NCI-H1417 treated with DMSO at 0.1 percent for 48 hours (cell line): ENCODE measurements at places on chromosomes 7 and 10.

GRCh38 chr10:17076626-17077345 is 52.8 kb downstream of the CUBN start:
- DNase-seq = no peak

DNA sequence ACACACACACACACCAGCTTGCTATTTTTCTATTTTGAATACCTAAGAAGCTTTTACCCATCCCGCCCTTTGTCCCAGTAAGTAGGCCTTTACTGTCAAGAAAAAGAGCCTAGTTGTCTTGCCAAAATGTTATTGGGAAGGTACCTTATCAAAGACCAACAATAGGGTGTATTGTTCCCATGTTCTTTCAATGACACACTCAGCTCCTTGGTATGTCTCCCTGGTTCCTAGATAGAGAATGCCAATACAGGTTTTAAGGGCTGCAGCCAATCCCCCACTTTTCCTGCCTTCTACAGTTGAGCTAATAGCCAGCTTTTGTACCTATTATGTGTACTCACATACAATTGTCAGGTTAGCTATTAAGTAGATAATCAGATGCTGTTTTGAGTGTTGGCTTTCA is 92.0 kb upstream of the LRRTM3 start:
- DNase-seq = no peak

DNA sequence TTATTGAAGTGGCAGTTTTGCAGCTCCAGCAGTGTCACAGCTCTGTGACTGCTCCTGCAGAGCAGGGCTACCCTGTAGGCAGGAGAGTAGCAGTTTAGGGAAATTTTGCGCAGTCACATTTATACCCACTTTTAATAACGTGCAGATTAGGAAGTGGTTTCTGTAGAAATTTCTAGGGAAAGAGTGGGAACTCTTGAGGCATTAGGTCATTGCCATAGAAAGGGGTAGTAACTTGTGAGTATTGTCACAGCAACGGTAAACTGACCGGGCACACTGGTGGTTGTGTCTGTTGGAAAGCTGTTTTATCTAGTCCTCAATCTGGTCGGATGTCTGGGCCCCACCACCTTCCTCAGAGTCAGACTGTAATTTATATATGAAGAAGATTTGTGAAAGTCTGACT is 51.9 kb downstream of the CDC14C start:
- no peak for DNase-seq

- no peak for DNase-seq
These were observed 52.7 kb downstream of the DENND11 start for GRCh38 chr7:141649137-141649864.

- DNase-seq = no peak
These were observed 55.5 kb upstream of the OPALIN start for GRCh38 chr10:96414303-96414702.

DNA sequence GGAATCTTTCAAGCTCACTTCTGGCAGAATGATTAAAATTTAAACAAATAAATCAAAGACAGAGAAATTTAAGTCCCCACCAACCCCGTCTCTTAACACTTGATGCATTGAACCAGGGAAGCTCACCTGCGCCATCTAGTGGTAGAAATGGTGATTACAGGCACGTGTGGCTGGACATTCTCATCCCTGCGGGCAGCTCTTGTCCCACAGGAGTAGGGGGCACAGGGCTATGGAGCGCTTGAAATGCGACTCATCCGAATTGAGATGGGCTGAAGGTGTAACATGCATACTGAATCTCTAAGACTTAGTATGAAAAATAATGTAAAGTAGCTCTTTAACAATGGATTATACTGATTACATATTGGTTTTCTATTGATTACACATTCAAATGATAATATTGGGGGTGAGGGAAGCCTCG is 24.8 kb upstream of the SLIT1 start:
- peak; percentile 9 for DNase-seq

GRCh38 chr7:134327896-134328295 is 11.2 kb upstream of the SLC35B4 start:
- no peak for DNase-seq
